Omental fat pad (tissue), 4 donors: ENCODE measurements at places on chromosomes 7 and 10. TPM values are rescaled to one million over a fixed set of nuclear protein-coding genes. Genes with fewer than 3 reads are reported as not detected.

- no peak for DNase-seq
These were observed 582.5 kb upstream of the MGMT start for GRCh38 chr10:128884496-128885072.

DNA sequence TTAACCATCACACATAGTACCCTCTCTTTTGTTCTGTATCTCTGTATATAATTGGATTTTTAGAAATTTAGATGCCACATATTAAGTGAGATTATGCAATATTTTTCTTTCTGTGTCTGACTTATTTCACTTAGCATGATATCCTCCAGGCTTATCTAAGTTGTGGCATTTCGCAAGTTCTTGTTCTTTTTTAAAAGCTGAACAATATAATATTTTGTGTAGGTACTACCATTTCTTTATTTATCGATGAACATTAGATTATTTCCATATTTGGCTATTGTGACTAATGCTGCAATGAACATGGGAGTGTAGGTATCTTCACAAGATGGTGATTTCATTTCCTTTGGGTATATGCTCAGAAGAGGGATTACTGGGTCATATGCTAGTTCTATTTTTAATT lies 295.0 kb downstream of the SUGCT start:
- DNase-seq: no peak

- DNase-seq: peak; percentile 44
These were observed 75.7 kb downstream of the LYZL2 start for GRCh38 chr10:30553626-30554439.

DNA sequence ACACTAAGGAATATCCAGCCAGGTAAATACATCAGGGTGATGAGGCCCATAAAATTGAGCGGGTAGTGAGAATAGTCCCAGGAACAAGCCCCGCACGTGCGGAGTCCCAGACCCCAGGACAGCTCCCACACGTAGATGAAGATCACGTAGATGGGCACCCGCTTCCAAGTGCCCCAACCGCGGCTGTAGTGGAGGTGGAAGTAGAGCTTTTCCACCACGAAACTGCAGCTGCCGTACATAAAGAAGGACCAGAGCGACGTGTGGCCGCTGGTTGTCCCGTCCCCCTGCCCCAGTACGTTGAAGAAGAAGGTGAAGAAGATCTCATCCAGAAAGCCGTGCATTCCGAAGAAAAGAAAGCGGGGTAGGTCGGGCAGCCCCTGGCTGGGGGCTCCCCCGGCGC lies 948 bp downstream of the TMEM229A start:
- no peak for DNase-seq

DNA sequence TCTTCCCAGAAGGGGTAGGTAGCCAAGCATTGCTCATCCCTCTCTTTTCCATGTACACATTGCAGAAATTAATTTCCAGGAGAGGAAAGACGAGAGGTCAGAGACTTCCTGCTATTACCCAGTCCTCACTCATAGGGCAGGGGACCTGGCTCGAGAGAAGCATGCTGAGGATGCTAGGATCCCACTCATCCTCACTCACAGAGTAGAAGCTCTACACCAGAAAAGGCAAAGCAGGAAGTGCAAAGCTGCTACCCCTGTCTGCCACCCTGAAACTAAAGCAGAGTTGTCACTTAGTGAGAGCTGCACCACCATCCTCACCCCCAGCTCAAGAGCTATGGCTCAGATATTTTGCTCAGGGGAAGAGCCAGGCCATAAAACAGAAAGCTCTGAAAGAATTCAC lies 9.9 kb downstream of the OR9A2 start:
- no peak for DNase-seq

MGAM2 gene
- 0.19 TPM for total RNA-seq

DENND2A gene
- 6.7 TPM for total RNA-seq

- DNase-seq: no peak
These were observed 37.5 kb downstream of the PAPSS2 start for GRCh38 chr10:87696922-87697745.

RNF148 gene
- 1.4 TPM for total RNA-seq

GRCh38 chr10:43203448-43204041 lies 63.3 kb downstream of the RASGEF1A start:
- DNase-seq: peak; percentile 18

DLX6 gene
- total RNA-seq: not detected

GRCh38 chr7:45456105-45456504 lies 118.1 kb upstream of the ADCY1 start:
- no peak for DNase-seq

- DNase-seq: no peak
These were observed 5.6 kb upstream of the NRCAM start for GRCh38 chr7:108461840-108462239.

GRCh38 chr7:90910136-90910535 lies 314.0 kb downstream of the CDK14 start:
- DNase-seq: no peak
